ENCODE measurements at places on chromosomes 3 and 15.

DNA sequence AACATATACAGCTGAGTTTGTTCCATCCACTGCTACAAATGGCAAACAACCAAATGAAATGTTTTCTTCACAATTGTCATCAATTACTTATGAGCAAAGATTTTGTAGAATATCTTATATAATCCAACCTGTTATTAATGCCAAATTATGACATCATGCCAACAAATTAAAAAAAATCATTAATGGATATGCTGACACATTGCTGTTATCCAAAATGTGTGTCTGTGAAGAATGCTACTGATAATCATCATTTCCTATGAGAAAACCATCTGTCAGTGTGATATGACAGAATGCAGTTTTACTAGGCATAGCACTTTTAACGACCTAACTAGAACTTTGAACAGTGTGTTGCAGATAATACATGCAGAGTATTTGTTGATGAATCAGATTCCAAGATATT lies 556.5 kb upstream of the KCNMB2 start:
- no peak for DNase-seq

- peak; percentile 64 for DNase-seq
Measured at GRCh38 chr3:167787440-167787839, 51.9 kb downstream of the SERPINI1 start.

DNA sequence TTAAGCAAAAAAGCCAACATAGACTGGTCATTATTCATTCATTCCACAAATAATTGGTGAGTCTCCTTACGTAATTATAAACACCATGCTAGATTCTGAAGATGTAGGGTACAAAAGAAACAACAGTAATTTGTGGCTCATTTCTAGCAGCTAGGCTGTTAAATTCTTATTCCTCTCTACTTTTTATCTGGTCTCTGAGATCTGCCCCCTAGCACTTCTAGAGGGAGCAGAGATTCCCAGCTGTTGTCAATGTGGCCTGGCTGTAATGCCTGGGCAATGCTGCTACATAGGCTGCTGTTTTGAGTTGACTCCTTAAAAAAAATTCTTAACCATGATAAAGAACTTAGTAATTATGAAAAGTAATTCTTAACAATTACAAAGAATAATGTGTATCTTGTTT lies 434.9 kb upstream of the THRB start:
- no peak for DNase-seq

DNA sequence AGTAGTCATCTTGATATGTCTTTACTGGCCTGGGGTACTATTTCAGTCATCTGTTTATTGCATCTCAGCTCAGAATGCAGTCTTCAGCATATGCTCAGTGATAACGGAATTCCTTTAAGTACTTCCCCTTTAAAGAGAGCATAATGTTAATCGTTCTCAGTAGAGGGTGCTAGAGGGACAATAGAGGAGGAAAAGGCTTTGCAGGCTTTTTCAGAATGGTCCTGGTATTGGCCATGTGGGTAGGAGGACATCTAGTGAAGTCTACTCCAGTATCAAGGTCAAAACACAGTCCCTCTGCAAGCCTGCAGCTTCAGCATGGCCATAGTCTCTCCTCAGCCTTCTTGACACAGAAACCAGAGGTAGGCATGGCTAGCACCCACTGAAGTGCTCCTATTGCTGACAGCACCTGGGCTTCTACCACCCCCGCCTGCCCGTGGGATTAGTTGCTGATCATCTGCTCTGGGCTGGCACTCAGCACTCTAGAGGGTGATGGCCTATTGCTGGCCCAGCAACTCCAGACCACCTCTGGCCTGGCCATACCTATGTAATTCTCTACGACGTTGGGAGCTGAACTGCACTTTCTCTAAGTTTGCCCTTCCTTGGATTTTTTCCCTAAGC lies 65.4 kb downstream of the KCNH8 start:
- DNase-seq, result no peak

DNA sequence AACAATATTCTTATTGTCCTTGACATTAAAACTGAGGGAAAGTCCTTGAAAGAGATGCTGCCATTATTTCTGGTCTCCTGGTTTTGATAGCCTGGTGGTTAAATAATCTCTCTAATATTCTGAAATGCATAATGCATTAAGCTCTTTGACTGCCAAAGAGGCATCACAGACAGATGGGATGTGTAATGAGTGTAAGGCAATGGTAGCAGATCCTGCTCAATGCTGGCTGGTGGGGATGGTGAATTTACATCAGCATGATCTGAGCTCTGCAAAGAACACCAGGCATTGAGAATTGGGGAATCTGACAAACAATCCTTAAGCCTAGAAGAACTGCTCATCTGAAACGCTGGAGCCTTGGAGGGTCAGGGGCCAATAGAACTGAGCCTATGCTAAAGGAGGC lies 528.6 kb upstream of the LMCD1 start:
- DNase-seq, result no peak

DNA sequence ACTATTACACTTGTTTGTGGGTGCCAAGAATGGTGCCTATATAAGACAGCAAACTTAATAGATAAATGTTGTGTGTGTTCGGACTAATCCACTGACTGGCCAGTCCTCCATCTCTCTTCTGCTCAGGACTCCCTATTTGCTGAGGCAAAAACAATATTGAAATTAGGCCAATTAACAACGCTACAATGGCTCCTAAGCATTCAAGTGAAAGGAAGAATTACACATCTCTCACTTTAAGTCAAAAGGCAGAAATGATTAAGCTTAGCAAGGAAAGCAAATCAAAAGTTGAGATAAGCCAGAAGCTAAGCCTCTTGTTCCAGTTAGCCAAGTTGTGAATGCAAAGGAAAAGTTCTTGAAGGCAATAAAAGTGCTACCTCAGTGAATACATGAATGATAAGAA lies 126.9 kb downstream of the CCNL1 start:
- no peak for DNase-seq

GRCh38 chr3:52108302-52109232 lies 45.7 kb downstream of the POC1A start:
- DNase-seq, result no peak

GRCh38 chr3:117104381-117104780 lies 394.8 kb downstream of the TUSC7 start:
- no peak for DNase-seq

DNA sequence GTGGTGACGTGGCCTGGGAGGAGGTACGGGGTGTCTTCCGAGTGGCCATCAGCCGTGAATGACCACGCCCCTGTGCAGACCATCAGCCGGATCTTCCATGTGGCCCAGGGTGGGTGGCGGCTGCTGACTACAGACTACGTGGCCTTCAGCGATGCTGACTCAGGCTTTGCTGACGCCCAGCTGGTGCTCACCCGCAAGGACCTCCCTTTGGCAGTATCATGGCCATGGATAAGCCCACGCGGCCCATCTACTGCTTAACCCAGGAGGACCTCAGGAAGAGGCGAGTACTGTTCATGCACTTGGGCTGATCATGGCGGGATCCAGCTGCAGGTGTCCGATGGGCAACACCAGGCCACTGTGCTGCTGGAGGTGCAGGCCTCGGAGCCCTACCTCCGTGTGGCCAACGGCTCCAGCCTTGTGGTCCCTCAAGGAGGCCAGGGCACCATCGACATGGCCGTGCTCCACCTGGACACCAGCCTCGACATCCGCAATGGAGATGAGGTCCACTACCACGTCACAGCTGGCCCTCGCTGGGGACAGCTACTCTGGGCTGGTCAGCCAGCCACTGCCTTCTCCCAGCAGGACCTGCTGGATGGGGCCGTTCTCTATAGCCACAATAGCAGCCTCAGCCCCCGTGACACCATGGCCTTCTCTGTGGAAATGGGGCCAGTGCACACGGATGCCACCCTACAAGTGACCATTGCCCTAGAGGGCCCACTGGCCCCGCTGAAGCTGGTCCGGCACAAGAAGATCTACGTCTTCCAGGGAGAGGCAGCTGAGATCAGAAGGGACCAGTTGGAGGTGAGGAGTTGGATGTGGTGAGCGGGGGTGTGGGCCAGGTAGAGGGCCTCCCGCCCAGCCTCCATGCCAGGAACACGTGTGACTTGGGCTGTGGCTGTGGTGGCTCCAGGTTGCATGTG lies 178.4 kb downstream of the TBC1D2B start:
- no peak for DNase-seq

DNA sequence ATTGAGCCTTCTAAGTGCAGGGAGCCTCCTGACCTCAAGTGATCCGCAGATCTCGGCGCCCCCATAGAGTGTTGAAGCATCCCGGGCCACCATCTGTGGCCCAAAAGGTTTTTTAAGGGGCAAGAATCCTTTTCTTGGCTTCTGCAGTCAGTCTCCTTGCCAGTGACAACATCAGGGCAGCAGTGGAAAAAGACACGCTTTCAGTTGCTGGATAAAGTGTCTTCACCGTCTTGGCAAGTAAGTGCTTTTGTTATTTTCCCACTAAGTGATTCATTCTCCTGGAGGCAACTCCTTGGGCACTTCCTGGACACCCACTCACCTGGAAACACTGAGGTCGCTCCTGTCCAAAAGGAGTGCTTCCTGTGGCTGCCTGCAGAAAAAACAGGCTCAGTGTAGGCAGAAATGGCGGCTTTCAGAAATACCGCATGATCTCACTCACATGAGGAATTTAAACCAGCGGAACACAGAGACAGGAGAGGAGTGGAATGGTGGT lies 71.7 kb upstream of the ABHD2 start:
- DNase-seq, result no peak

DNA sequence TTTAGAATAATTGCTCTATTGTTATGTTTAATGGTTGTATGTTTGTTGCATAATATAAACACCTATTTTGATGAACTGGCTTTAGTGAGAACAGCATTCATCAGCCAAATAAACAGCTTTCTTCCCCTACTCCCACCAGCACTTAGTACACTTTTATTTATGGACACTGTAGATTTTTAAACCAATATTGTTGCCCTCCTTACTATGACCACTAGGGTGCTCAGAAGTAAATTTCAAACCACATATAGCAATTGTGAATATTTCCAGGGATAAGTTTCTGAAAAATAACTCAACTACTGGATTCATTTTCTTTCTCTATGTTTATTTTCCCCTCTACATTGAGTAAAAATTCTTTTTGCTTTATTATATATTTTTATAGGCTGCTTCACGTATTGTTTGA lies 84.7 kb upstream of the PTX3 start:
- DNase-seq, result no peak

DNA sequence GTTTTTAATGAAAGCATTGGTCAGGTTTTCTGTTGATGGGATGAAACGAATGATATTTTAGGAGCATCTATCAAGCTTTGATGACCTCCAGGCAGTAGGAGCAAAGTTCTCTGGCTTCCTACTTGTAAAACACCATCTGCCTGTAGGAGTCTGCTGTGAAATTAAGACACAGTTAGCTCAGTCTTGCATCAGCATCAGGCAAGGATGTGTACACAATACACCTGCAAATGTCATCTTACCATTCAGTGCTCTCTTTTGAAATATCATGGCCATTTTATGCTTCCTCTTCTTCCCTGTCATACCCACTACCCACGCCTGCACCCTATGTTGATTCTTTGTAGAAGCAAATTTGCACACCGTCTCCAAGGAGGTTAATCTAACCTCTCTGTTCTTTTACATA lies 38.2 kb downstream of the B3GALNT1 start:
- DNase-seq, result no peak

DNA sequence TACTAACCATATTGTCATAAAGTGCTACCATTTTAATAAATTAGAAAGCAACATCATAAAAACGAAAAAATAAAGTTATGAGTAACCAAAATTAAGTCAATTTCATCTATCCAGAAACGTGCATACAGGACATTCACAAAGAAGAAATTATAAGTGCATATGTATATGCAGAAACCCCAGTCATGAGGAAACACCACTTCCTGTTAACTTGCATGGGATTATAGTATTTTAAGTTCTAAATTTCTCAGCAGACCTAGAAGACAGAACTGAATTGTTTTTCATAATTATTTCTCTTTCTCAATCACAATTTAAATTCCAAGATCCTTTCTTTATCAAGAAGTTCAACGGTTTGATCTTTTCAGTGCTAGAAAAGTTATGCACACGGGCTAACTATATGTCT lies 1.4 kb upstream of the KBTBD8 start:
- DNase-seq, result no peak

DNA sequence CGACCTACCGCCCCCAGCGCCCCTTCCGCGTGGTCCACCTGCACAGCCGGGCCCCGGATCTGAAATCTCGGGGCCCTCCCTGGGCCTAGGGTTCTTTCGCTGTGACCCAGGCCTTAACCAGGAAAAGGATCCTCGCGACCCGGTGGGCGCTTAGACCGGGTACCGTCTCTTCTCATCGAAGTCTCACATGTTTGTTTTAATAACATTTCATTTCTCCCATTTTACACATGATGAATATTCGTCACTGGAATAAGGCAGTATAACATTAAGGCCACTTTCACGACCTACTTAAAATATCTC lies 277 bp upstream of the DALRD3 start:
- no peak for DNase-seq

- no peak for DNase-seq
Measured at GRCh38 chr15:33518421-33518820, 207.7 kb downstream of the RYR3 start.

DNA sequence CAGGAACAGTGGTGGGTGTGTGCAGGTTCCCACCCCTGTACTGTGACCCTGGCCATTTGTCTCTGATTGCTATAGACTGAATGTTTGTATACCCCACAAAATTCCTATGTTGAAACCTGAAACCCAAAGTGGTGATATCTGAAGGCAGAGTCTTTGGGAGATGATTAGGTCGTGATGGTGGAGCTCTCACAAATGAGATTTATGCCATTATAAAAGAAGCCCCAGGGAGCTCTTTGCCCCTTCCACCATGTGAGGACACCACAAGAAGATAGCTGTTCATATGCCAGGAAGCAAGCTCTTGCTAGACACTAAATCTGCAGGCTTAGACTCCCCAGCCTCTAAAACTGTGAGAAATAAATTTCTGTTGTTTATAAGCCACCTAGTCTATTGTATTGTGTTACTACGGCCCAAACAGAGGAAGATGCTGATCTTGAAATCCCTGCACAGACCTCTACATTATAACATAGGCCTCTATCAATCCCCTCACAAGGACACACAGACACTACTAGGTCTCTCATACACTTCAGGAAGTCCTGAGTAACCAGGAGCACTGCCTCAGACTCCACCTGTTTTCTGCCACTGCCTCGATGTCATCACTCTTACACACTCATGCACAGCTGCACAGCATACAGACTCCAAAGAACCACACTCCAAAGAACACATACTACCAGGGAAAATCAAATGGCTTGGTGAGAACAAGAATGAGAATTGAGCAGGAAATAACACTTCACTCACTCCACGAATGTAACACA lies 14.7 kb downstream of the IGSF11 start:
- no peak for DNase-seq

DNA sequence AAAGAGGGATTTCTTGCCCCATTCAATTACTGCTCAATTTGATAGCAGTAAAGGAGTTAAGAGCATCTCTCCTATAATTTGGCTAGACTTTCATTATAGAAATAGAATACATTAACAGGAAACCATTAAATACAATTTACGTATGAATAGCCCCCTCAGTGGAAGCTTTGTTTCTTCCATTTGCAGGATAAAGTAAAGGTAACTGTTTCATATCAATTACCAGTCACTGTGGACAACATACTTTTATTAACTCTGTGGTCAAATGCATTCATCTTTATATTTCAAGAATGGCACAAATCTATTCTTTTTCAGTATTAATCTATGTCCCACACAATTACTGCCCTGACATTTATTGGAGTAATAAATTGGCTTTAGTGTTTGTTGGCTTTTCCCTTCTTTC lies 613.4 kb downstream of the NLGN1 start:
- peak; percentile 15 for DNase-seq

GRCh38 chr3:125480656-125481374 lies 39.2 kb downstream of the SNX4 start:
- no peak for DNase-seq

- DNase-seq, result no peak
Measured at GRCh38 chr3:190699776-190700175, 162.7 kb downstream of the GMNC start.

GRCh38 chr15:66033143-66033542 lies 163.9 kb downstream of the RAB11A start:
- DNase-seq, result no peak

GRCh38 chr15:78620527-78621421 lies at the start of gene CHRNA3:
Gene CHRNA3, minus strand, starts transcription at chr15:78620996. Its CDS starts 202 bp downstream, at chr15:78620794.
- DNase-seq, result no peak
